EL (cell line): ENCODE measurements at places on chromosomes 16 and 17.

GRCh38 chr17:61168506-61168905 lies 231.1 kb upstream of the TBX2 start:
- no peak for DNase-seq

DNA sequence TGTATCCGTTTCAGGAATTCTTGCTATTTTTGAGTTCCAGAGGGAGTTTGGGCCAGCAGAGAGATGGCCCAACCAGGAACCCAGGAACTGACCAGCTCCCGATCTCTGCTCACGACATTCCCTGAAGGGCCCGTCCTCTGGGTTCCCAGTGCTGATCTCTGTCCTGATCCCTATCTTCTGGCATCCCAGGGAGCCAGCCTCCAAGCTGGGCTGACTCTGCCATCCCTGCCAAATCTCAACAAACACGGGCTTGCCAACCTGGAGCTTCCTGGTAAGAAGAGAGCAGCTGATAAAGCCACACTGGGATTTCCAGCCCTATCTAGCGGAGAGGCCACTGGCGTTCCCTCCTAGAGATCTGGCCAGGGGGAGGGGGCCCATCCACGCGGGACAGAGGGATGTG lies 16.2 kb downstream of the GPRC5B start:
- DNase-seq, result no peak

- DNase-seq, result peak; percentile 93
Observed at GRCh38 chr16:3443108-3444031, at the start of the genes NAA60 and ZNF597. NAA60 (plus strand) TSS chr16:3443680; CDS start chr16:3476228, 32,548 bp downstream. ZNF597 (minus strand) TSS chr16:3443504; CDS start chr16:3443153, 351 bp downstream.

DNA sequence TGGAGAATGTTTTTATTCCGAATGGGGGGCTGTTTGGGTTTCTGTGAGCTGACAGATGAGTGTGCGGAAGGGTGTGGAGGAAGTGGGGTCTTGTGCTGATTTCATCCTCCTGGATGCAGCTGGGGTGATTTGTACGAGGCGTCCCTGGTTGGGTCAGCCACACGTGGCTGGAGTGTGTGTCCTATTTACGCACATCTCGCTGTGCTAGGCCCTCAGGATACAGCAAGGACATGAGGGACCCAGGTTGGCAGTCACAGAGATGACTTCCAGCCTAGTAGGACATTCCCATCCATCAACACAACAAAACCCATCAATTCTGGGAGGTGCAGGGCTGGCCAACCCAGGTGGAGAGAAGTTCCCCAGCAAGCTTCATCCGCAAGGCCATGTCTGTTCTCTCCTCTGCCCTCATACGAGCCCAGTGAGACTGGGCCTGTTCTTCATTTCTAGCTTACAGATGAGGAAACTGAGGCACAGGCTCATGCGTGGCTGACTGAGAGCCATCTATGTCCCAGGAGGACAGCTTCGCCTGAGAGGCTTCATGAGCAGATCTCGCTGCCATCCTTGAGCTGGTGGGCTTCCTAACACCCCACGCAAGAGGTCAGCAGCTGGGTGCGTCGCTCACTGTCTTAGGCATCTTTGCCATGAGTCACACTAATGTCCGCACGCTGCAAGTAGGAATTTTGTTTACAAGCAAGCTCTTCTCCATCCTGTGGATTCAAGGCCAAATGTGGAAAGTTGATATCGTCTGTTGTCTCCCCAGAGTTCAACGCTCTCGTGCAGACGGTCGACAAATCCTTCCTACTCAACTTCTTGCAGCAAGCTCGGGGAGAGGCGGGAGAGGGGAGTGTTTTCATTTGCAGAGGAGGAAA lies 24.4 kb downstream of the IRF8 start:
- peak; percentile 51 for DNase-seq

- DNase-seq, result no peak
Observed at GRCh38 chr16:88672776-88673175, 9.9 kb upstream of the MVD start.

DNA sequence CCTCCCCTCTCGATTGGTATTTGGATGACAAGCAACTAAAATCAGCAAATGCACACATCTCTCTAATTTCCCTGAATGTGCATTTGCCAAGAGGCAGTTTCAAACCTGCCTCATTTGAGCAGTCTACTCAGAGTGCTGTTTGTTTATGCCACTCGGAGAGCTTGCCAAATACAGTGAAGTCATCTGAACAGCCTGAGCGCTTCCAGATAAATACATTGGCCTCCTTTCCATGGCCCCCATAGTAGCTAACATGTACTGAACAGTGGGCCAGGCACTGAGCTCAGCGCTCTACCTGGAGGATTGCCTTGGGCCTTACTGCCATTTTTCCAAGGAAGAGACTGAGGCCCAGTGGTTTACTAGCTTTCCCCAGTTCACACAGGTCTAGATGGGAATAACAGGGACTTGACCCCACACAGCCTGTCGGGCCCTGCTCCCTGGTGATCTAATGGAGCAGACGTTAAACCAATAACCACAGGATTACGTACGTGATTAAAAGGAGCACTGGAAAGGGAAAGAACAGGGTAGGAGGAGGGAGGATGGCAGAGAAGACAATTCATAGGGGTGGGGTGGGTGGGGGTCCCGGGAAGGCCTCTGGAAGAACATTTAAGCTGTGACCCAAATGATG lies 18.7 kb upstream of the ANKRD40CL start:
- DNase-seq, result no peak

DNA sequence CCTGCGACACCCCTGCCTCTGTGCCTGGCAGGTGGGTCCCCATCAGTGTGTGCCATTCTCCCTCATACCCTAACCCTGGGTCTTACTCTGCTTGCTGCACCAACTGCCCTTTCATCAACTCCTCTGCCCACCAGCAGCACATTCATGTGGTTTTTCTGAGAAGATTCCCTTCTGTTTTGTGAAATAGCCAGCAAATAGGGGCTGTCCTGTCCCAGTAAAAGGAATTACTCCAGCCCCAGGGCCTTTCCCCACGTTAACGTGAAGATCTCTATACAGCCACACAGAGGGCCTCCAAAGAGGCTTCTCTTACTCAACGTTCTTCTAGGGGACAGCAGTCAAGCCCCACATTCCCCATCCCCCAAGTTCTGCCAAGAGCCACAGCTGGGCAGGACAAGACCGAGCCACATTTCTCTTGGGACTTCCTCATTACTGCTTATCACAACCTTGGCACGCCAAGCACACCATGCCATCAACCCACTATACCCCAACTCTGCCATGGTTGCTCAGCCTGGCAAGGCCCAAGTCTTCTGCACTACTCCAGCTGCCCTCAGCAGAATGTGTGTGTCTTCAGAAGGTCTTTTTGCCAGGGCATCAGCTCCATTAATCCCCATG lies 18.7 kb upstream of the CCL2 start:
- DNase-seq, result no peak

DNA sequence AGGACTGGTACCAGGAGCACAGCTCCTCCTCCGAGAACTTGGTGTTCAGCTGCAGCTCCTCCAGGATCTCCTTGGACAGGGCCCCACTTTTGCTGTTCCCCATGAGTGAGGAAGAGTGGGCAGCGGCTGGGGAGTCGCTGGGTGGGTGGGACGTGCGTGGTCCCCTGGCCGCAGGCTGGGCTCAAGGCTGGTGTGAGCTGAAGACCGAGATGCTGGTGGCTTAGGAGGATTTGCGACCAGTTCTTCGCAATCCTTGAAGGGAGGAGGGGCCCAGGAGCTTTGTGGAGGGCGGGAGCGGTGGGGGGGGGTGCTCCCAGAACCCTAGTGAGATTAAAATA lies at the start of gene RCVRN:
Gene RCVRN, minus strand, starts transcription at position 194 of the 338 bp plus-strand sequence. Its CDS starts 91 bp downstream, at position 103.
- no peak for DNase-seq

GRCh38 chr17:62824290-62825131 lies 16.4 kb upstream of the MARCHF10 start:
- peak; percentile 92 for DNase-seq

DNA sequence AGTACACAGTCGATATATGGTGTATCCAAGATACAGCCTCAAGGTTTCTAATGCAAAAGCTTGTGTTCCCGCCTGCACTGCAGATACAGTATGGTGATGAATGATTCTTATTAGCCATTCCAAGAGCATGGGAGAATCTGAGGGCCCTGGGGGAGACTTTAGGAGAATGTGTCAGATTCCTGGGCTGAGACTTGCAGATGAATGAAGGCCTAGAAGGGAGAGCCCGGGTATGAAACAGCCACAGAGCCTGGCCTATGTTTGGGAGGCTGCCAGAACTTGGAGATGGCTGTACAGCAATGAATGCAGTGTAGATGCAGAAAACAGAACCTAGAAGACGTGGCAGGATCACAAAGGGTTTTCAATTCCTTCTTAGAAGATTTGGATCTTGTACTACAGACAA lies 510.7 kb downstream of the HAPSTR1 start:
- no peak for DNase-seq

GRCh38 chr17:9026741-9027140 lies 5.4 kb downstream of the NTN1 start:
- DNase-seq, result no peak

- DNase-seq, result no peak
Observed at GRCh38 chr16:85141491-85142128, 29.3 kb upstream of the CIBAR2 start.

GRCh38 chr16:28561557-28562187 lies 8.0 kb downstream of the SGF29 start:
- no peak for DNase-seq

DNA sequence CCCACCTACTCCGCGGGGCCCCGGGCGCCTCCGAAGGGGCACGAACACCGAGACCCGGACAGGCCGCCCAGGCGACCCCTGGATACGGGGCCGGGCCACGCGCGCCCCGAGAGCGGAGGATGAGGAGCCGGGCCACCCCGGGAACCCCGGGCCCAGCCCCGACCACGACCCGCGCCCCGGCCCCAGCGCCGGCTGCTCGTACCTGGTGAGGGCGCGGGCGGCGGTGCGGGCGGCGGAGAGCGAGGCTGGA lies 192 bp downstream of the FASN start:
- no peak for DNase-seq

GRCh38 chr17:82229698-82230608 lies 1.1 kb downstream of the SLC16A3 start:
- DNase-seq, result no peak

- no peak for DNase-seq
Observed at GRCh38 chr17:46917516-46917915, 5.4 kb upstream of the GOSR2 start.

DNA sequence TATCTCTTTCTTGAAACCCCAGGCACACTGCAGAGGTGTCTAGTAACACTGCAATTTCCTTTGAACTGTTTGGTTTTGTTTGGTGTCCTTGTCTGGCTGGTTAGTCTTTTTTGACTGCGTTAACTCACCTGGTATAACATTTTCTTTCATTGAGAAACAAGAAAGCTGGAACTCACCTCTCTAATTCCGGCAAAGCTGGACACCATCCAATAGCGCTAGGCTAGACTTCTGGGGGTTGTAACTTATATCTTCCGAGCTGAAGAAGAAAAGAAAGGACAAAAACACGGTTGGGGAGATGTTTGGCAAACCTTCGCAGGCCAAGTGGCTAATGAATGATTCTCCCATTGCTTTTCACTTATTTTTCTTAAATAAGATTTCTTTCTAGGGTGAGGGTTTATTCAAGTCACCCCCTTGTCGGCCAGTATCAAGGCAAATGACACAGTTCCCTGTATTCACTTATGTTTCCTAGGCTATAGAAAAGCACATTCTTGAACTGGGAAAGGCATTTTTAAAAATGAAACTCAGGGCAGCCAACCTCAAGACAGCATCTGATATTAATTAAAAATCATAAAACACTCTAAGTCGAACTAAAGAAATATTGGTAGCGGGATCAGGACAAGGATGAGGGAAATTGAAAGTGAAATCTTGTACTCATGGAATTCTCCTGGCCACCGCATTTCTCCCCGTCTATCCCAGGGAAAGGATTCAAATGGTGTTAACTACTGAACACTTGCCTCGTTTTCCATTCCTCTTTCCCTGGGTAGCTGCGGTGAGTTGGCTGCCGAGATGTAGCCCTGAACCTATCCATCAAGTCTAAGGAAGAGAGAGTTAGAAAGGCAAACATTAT lies 95.9 kb upstream of the ZFHX3 start:
- peak; percentile 29 for DNase-seq

- DNase-seq, result no peak
Observed at GRCh38 chr16:31476303-31477219, 4.6 kb downstream of the TGFB1I1 start.

GRCh38 chr17:68707031-68707430 lies 105.9 kb upstream of the FAM20A start:
- peak; percentile 80 for DNase-seq

- no peak for DNase-seq
Observed at GRCh38 chr16:86505899-86506864, 4.1 kb upstream of the FOXF1 start.

DNA sequence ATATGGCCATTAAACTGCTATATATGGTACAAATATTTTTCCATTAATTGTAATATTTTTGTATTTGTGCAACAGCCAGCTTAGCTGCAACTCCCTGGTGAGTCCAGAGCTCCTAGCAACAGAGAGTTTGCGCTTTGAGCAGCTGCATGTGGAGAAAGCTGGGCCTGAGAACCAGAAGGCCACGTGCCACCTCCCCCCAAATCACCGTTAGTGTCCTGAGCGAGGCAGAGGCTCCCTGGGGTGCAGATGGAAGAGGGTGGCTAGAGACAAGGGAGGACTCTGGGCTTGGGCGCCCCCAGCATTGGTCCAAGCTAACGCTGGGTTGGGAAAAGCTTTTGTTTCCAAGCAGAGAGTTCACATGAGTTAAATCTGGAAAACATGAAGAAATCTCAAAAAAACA lies 41.6 kb downstream of the HSBP1 start:
- DNase-seq, result no peak

DNA sequence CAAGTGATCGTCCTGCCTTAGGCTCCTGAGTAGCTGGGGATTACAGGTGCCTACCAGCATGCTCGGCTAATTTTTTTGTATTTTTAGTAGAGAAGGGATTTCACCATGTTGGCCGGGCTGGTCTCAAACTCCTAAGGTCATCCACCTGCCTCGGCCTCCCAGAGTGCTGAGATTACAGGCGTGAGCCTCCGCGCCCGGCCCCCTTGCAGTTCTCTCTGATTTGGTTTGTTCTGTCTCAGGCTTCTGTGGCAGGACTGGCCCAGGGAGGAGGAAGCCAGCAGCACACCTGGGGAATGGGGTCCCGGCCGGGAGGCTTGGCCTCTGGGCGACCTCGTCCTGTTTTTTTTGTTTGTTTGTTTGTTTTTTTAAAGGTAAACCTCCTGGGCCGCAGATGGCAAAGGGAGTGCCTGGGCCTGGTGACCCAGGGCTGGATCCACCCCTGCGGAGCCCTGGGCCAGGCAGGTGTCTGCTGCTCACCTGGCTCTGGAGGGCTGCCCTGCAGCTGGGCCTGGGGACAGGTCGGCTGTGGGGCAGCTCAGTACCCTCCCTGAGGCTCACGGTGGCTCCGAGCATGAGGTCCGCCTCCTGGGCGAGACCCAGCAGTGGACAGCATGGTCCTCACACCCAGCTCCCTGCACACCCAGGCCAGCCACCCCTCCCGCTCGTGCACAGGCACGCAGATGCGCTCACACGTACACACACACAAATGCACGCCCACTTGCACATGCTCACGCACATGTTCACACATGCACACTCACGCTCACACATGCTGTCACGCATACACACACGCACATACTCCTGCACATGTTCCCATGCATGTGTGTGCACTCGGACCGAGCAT lies 3.3 kb upstream of the NUDT16L1 start:
- DNase-seq, result no peak

GRCh38 chr16:23712976-23713375 lies at the start of gene ERN2:
ERN2 (minus strand) TSS chr16:23713222; CDS start chr16:23713187, 35 bp downstream.
- no peak for DNase-seq

GRCh38 chr17:81148986-81149533 lies 16.2 kb upstream of the PVALEF start:
- no peak for DNase-seq

- no peak for DNase-seq
Observed at GRCh38 chr16:24288516-24288915, 32.4 kb downstream of the CACNG3 start.
